ENCODE measurements at places on chromosomes 4 and X. TPM values are rescaled to one million over a fixed set of nuclear protein-coding genes. Genes with fewer than 3 reads are reported as not detected.
A peak's percentile ranks its signal among the peaks of the same experiment; 100 is the strongest.

DNA sequence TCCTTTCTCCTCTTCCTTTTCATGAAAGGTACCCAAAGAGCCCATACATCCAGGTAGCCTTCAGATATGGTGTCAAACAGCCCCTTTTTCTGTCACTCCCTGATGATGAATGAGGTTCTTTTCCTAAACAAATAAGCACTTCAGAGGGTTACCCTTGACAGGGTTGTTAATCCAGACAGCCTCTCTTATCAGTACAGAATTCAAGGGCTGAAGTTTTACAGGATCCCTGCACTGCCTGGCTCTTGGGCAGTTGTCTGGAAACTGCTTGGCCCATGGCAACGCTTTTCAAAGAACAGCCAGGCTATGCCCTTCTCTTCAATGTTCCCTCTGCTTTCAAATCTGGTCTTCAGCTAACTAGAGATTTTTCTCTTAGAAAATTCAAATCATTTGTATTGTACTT lies 352.6 kb upstream of the FAM241A start:
- ATAC-seq, result no peak

GRCh38 chr4:833156-833555 lies 7.2 kb upstream of the CPLX1 start:
- peak; percentile 80 for ATAC-seq

- ATAC-seq, result no peak
These were observed 242.9 kb upstream of the NEIL3 start for GRCh38 chr4:177066746-177067145.

DNA sequence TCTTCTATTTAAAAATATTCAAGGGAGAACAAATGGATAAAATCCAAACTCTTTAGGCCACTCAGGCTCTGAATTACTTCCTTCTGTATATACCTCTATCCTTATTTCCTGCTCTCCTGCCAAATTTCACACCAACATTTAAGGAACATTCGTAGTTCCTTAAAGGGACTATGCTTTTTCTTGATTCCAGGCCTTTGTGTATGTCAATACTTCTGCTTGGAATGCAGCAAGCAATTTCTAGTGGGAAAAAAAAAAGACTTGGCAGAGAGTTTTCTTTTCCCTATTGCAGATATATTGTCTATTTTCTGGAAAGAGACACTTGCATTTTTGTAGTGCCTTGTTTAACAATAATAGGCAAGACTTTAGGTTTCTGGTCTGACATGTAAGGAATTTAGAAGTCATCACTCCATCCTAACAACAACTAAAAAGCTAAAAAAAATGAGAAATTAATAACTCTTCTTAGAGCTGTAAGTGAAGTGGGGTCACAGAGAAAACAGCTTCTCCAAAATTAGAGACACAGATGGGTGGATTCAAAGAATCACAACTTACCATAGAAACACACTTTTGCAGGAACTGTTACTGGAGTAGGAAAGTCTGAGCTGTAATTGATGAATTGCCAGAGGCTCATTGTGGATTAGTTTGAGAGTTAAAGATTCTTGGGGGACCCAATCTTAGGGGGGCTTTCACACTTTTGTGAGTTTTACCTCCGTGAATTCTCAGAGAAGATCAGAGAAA lies 2.1 kb upstream of the ADH5 start:
- no peak for ATAC-seq

Gene DCAF8L1
- not detected for total RNA-seq

DNA sequence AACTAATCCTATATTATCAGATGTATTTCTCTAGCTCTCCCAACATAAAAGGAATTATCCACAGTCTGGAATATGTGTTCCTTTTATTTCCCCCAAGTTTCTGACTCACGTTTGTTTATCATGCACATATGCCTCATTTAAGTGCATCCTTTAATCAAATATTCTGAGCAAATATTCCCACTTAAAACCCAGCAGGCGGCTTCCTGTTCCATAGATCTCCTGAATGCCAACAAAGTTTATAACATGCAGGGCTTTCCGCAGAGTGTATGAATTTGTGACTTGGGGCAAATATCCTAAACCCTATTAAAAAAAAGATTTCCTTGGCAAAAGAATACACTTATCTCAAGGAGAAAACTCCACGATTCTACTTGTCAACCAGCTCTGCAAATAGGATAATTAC lies 16.9 kb downstream of the GLRA2 start:
- ATAC-seq, result no peak

Gene ZMAT1
- 3.9 TPM for total RNA-seq
